Vagina (tissue), 2 donors: ENCODE measurements at places on chromosomes 7 and 10. TPM values are rescaled to one million over a fixed set of nuclear protein-coding genes. Genes with fewer than 3 reads are reported as not detected.

The ZNF485 gene
- total RNA-seq = 5.4 TPM

The SPDYE11 gene
- total RNA-seq = not detected

The TMEM196 gene
- not detected for total RNA-seq

The MGAM2 gene
- total RNA-seq = not detected

The GNAT3 gene
- not detected for total RNA-seq

The HABP2 gene
- not detected for total RNA-seq

The HSPA12A gene
- 28.7 TPM for total RNA-seq

The SEPTIN14 gene
- not detected for total RNA-seq

The ANKRD61 gene
- total RNA-seq = not detected

The FOXK1 gene
- 28.5 TPM for total RNA-seq

GRCh38 chr7:44372560-44373417 lies 47.4 kb upstream of the CAMK2B start:
- no peak for DNase-seq

DNA sequence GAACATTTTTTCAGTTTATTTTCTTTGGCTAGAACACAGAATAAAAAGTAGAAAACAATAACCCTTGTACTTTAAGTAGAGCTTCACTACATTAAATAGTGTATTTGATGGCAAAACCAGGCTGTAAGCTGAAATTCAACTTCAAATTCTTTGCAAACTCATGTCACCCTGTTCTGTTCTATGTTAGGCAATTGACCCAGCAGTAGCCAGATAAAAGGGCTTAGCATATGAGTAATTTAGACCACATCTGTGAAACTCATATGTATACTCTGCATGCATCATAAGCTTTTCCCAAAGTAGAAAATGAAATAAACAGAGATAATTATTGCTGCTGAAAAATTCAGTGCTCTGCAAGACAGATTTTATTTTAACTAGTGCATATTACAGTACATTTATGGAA lies 150.2 kb downstream of the GNAI1 start:
- DNase-seq = no peak

- peak; percentile 28 for DNase-seq
These were observed 370.7 kb upstream of the MGMT start for GRCh38 chr10:129096065-129096984.

- no peak for DNase-seq
These were observed 11.1 kb downstream of the MSRB2 start for GRCh38 chr10:23106331-23107072.

DNA sequence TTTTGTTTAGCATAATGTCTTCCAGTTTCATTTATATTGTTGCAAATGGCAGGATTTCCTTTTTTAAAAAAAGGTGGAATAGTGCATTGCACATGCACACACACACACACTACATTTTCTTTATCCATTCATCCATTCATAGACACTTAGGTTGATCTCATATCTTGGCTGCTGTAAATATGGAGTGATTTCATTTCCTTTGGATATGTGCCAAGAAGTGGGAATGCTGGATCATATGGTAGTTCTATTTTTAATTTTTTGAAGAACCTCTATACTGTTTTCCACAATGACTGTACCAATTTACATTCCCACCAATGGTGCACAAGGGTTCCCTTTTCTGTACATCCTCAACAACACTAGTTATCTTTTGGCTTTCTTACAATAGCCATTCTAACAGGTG lies 68.9 kb downstream of the EBLN1 start:
- no peak for DNase-seq

DNA sequence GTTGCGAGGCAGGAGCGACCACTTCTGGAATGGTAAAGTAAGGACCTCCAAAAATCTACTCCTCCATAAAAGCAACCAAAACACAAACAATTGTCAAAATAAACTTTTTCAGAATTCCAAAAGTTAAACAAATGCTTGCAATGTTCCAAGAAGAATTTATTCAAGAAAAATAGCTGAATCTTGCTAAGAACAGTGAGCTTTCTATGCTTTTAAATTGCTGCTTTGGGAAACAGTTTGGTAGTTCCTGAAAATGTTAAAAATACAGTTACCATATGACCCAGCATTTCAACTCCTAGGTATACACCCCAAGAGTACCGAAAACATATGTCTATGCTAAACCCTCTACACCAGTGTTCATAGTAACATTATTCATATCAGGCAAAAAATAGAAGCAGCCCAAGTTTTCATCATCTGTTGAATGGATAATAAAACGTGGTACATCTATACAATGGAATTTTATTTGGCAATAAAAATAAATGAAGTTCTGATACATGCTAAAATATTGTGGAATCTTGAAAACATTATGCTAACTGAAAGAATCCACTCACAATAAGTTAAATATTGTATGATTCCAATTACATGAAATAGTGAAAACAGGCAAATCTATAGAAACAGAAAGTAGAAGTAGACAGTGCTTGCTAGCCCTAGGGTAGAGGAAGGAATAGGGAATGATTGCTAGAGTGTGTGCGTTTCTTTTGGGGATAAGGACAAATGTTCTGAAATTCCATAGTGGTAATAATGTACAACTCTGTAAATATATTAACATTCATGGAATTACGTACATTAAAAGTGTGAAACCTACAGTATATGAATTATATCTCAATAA lies 57.0 kb downstream of the LRRN3 start:
- DNase-seq = no peak

DNA sequence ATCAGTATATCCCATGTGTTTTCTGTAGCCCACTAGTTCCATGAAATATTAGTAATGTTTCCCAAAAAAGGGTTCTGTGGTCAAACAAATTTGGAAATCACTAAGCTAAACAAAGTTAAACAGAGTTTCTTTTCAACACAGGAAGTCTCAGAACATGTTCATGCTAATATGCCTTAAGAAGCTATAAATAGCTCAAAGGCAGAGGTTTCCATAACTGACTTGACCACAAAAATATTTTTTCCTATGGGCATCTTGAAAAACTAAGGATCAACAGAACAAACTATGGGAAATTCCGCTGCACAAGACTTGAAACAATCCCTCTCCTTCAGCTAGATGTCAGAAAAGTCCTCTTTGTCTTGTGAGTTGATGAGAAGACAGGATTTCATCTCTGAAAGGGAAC lies 59.7 kb downstream of the SEM1 start:
- no peak for DNase-seq

GRCh38 chr10:132410779-132411532 lies 14.0 kb downstream of the PWWP2B start:
- no peak for DNase-seq

DNA sequence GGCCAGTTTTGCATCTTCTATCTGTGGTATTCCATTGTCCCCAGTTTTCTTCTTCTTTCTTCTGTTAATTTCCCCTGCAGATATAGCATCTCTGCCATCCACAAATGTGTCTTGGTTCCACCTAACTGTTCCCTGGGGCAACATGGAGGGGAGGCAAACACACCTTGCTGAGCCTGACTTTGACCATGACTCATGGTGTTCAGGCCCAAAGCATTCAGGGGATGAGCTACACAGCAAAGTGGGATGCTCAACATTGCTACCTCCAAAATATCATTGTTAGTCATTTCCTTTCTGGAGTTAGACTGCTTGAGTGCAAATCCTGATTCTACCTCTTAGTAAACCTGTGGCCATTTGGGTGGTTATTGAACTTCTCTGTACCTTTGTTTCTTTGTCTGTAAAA lies 542.7 kb downstream of the LRMDA start:
- DNase-seq = no peak

DNA sequence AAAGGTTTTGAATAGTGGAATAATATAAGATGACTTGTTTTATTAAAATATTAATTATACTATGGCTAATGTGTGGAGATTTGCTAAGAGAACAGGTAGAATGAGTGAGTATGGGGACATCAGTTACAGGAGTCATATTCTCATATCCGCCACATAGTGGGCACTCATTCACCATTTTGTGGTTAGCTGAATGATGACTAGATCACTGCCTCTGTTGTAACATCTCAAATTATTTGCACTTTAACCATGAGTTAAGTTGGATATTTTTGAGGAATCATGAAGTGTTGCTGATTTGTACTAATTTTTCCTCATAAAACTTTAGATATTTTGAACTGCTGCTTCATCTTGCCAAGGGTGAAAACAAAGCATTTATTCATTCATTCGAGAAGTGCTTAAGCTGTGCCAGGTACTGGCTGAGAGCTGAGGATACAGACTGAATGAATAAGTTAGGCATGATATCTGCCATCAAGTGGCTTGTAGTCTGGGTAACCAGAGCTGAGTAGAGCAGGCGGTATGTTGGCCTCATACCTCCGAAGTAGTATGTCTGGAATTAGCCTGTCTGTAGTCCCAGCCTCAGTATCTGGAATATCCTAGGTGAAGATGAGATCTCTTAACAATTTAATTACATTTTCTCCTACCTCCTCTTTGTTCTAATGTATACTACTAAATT lies 100.5 kb downstream of the ZEB1 start:
- DNase-seq = no peak

- DNase-seq = no peak
These were observed 64.2 kb downstream of the AVL9 start for GRCh38 chr7:32559480-32559879.

- DNase-seq = peak; percentile 96
These were observed 102.9 kb upstream of the FAM20C start for GRCh38 chr7:89232-90019.

DNA sequence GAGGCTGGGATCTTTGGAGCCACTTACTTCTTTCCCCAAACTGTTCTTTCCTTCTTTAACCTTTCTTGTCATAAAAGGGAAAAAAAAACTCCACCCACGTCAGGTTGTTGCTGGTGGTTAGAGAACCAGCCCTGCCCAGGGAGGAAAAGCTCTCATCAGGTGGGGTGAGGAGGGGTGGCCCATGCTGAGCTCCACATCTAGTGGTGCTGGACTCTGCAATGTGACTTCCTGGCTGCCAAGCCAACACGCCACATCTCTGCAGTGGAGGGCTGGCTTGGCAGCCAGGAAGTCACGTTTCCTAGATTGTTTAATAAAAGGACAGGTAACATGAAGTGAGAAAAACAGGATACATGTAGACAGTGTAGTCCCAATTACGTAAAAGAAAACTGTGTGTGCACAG lies 37.4 kb downstream of the WIPF3 start:
- DNase-seq = no peak

DNA sequence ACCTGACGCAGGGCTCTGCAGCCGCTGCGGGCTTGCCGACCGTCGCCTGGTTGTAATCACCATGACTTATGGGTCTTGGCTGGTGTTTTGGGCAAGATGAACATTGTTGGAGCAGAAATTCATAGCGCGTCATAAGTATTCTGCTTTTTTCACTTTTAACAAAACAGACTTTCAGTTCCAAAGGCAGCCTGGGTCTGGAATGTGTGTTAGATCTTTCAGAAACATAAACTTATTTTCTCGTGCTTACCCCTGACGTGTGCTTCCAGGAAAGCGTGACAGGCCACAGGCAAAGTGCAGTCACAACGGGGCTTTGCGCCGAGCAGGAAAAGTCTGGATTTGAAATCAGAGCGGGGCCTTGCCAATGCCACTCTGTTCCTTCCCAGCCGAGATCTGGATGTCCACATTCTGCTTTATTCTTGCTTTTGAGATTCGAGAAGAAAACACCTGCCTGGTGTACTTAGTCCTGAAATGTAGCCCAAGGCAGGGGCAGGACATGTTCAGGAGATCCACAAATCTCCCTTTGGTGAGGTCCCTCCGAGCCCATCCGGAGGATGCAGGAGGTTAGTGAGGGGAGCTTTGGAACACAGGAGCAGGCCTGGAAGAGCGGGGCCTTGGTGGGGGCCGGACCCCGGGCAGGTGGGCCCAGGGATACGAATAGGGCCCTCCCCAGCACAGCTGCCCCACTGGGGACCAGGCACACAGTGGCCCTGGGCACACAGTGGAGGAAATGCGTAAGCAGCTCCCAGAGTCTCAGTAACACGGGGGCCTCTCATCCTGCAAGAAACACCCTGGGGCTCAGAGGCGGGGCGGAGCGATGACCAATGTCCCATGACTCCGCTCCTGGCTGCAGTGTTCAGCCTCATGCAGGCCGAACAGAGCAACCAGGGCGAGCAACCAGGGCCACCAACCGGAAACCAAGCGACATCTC lies 49.5 kb upstream of the EBF3 start:
- DNase-seq = no peak

DNA sequence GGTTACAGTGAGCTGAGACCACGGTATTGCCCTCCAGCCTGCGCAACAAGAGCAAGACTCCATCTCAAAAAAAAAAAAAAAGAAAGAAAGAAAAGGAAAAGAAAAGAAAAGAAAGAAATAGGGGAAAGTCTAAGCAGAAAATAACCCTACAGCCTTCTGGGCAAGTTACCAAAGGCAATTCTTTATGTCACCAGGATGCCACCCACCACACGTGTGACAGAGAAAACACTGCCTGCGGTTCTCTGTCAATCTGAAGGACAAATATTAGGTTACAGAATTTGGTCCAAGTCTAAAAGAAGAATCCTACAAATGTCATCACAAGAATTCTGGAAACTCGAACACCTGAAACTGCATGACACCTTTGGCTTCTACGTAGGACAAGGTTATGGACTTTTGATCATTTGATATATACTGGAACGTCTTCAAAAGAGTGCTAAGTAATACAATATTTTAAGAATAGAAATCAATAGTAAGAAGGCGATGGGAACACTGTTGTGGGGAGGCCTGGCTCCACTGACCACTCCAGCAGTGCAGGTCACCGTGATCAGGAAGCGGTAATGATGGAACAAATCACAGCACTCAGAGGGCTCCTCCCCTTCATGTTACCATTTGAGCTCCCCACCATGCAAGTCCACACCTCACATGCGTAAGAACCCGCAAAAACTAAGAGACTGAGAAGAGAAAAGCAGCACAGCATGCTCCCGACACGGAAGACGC lies 75.8 kb downstream of the MAD1L1 start:
- DNase-seq = no peak
